ENCODE measurements at places on chromosomes 16 and 17.

GRCh38 chr16:54120846-54121480 is 165.6 kb downstream of the IRX3 start:
- DNase-seq = no peak

GRCh38 chr17:70608193-70608592 is 438.9 kb downstream of the KCNJ2 start:
- no peak for DNase-seq

- no peak for DNase-seq
These were observed 761 bp upstream of the MATCAP1 start for GRCh38 chr16:67184453-67184994.

- no peak for DNase-seq
These were observed 22.5 kb downstream of the ATPAF2 start for GRCh38 chr17:18016426-18016825.

GRCh38 chr16:54143934-54144571 is 142.5 kb downstream of the IRX3 start:
- no peak for DNase-seq

DNA sequence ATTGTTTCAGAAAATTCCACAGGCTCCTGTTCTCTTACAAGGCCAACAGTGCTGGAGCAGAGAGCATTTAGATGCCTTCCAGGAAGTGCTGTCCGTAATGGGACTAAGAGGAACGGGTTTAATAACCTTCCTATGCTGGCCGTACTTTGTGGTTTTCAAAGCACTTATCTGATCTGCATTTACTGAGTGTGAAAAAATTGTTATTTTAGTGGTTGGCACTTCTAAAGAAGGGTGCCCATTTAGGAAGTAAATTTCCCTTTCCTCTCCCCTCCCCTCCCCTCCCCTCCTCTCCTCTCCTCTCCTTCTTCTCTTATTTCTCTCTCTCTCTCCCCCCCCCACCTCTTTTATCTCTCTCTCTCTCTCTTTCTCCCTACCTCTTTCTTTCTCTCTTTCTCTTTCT is 72.0 kb upstream of the DNAJA2 start:
- DNase-seq = no peak

- DNase-seq = no peak
These were observed 11.9 kb downstream of the TVP23A start for GRCh38 chr16:10806698-10807097.

- no peak for DNase-seq
These were observed 19.0 kb downstream of the SOX8 start for GRCh38 chr16:1000608-1001007.

DNA sequence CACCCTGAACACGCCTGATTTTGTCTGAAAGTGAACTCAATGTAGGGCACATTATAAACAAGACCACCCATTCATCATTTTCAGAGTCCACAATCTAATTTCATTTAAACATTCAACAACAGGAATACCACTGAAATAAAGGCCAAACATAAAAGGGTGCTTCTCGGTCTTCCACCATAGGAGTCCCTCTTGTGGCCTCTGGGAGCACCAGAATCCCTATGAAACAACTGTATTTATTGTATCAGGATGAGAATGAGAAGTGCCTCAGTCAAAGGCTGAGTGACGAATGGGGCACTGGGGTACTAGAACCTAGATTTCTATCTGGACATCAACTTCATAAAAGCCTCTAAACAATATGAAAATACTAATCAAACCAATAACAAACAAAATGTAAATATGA is 40.4 kb downstream of the NXPH3 start:
- no peak for DNase-seq

DNA sequence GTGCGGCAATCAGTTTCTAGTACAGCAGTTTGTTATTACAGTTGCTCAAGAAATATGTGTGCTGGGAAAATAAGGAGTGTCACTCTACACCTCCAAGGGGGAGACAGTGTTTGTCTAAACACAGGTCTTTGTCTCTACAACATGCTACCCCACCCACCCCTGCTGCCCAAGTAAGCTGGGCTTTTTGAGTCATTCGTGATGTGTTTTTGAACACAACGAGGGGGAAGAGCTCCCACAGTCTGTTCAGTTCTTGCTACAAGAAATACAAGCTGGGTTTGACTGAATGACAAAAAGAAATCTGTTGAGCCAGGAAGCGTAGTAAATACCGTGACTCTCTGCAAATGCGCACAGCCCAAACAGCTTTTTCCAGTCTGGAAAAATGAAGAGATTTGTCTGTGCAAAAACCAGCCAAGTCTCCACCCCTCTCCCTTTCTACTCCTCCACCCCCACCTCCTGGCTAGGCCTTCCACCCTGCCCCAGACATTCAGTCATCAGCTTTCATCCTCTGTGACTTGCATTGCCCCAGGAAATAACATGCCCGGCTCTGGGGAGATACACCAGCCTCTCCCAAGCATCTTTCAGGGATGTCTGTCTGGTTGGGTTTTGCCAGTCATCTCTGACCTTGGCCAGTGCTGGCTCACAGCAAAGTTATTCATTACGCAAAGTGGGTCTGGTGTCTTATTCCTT is 25.7 kb downstream of the CHD9 start:
- peak; percentile 84 for DNase-seq

DNA sequence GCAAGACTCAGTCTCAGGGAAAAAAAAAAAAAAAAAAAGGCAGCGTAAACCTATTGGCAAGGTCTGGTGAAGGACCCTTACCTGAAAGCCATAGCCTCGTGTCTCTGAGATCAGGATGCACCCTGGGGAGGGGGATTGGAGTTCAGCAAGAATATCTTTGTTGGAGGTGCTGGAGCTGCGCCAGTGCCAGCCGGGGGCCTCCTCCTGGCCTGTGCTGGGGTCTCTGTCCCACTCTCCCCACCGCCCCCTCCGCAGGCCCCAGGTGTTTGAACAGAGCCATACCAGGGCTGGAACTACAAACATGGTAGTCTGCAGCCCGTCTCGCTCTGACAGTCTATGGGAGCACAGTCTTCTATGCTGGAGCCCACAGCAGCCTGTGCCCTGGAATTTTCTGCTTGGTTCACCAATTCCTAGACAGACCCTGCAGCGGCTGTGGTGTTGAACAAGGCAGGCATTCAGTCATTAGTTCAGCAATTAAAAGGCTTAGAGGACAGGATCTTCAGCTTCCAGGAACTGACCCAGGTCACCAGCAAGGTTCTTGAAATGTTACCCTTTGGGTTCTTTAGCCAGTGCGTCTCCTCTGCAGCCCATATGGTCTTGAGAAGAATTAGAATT is 42.2 kb upstream of the KIFC3 start:
- no peak for DNase-seq

- no peak for DNase-seq
These were observed 725 bp upstream of the CASC3 start for GRCh38 chr17:40139566-40140058.

DNA sequence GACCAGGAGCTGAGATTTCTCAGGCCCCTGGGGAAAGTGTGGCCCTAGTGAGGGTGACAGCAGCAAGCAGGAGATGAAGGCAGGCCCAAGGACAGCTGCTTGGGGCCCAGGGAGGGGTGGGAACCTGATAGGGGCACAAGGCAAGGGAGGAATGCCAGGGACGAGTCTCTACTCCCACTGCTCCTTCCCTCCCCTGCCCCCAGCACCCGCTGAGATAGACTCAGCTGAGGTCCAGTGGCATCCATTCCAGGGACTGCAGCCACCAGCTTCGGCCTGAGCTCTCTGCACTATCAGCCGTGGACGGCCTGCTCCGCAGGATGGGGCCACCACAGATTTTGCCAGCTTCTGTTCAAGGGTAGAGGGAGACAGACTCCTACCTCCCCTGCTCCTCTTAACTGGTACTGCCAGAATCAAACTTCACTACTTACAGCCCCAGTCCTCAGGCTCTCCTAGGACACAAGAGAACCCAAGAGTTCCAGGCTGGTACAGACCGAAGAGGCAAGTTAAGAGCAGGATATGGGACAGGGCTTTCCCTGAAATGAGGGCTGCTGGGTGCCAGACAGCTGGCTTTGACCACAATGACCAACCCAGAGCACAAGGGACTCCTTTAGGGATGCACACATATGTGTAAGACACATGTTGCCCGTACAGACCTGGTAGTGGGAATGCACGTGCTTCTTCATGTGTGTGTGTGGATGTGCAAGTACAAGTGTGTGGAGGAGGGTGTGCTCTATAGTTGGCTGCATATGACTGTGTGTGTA is 5.5 kb downstream of the CACNB1 start:
- no peak for DNase-seq

GRCh38 chr17:32976131-32976530 is 15.5 kb upstream of the SPACA3 start:
- no peak for DNase-seq

DNA sequence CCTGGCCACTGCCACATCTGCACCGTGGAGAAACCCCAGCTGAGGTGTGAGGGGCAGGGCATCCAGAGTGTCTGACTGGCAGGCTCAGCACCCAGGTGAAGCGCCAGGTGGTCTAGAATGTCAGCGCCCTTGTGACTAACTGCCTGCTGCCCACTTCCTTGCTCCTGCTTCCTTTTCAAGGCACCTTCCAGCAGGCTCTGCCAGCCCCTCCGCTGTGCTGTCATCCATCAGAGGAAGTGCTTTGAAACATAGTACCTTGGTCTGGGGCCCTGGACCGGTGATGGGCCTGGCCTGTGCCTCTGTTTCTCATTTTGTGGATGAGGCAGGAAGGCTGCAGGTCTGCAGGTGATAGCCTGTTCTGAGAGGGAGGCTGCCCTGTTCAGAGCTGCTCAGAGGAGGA is 5.5 kb downstream of the SPNS2 start:
- DNase-seq = no peak

GRCh38 chr17:28008513-28008912 is 34.0 kb upstream of the NLK start:
- DNase-seq = peak; percentile 45

GRCh38 chr16:28482026-28482425 is 9.8 kb downstream of the CLN3 start:
- DNase-seq = no peak

DNA sequence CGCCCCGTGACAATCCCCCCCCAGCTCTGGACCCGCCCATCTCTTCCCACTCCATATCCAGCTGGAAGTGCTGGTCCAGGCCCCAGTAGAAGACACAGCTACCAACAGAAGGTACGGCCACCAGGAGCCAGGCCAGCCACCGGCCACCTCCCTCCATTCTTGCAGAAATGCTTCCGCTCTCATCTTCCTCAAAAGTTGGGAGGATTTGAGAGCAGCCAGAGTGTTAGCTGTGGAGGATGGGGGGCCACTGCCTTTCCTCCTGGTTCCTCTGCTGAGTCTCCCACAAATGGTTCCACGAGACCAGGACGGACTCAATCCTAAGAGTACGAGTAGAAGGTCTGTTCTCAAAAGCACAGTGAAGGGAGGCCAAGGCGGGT is 78.3 kb downstream of the GAS7 start:
- no peak for DNase-seq

- DNase-seq = no peak
These were observed 1267.4 kb upstream of the GOT2 start for GRCh38 chr16:60001523-60001922.

DNA sequence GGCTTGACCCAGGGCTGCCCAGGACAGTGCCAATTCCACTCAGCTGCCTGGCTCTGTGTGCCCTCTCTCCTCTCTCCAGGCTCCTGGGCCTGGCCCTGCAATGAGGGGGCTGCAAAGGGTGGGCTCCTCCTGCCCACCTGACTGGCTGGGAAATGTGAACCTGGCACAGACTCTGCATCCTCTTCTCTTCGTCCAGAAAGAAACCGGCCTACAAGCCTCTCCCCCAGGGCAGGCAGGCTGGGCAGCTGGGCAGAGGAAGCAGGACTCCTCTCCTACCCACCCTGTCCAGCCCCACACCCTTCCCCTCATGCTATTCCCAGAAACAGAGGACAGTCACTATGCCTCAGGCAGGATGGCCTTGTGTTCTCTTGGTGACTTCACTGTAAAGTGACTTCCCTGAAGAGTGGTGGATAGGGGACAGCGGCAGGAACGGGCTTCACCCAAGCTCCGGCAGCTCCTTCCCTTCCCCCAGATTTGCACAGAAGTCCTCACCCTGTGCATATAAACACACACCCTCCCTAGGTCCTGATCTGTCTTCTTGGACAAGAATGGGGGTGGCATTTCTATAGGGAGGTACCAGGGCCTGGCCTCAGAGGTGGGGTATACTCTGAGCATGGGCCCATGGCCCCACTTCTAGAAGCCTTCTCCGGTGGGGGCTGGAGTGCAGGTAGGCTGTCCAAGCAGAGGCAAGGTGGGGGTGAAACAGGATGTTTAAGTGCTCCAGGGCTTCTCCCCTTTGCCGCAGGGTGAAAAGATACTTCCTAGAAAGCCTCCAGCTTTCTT is 4.9 kb upstream of the STAT5A start:
- DNase-seq = no peak

DNA sequence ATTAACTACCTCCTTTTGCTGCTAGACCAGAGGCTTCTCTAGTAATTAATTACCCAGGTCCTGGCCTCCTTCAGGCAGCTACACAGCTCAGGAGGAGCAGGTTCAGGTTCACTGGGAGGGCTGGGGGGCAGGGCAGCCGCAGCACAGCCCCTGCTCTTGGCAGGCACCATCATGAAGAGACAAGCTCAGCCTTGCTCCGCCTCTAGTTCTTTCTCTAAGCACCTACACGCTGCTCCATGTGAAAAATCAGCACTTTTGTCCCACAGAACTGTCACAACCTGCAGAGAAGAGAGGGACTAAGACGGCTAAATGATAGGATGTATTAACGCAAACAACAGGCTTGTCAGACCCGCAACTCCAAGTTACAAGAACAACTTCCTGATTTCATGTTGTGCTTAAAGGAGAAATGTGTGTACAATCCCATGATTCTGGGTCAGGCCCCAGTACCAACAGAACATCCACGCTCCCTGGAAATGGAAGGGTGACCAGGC is 53.4 kb downstream of the GRB2 start:
- DNase-seq = no peak

- DNase-seq = no peak
These were observed 30.7 kb upstream of the ZNF267 start for GRCh38 chr16:31842864-31843263.

DNA sequence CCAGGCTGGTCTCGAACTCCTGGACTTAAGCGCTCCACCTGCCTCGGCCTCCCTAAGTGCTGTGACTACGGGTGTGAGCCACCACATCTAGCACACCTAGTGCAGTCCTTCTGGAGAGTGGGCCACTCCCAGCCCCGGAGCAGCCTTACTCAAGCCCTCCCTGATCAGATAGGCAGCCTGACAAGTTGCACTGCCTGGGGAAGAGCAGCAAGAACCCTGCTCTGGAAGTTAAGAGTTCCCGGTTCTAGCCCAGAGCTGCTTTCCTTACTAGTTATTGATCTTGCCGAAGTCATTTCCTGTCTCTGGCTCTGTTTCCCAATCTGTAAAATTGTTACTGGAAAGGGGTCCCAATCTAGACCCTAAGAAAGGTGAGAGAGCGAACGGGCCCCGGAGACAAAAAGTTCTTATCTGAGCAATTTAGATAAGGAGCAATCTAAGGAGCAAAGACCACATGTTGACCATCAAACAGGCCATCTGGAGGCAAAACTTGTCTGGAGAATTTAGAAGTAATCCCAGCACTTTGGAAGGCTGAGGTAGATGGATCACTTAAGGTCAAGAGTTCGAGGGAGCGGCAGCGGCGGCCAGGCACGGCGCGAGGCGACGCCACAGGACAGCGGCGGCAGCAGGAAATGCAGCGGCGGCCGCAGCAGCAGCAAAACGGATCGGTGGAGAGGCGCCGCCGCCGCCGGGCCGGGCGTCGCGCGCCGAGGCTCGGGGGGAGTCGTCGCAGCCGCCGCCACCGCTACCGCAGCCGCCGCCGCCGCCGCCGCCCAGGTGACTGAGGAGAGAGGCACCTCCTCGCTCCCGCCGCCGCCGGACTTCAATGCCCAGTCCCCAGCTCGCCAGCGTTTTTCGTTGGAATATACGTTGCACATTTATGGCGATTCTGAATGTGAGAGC is 4.3 kb upstream of the NAGLU start:
- DNase-seq = no peak

GRCh38 chr16:28295276-28295675 is 3.0 kb downstream of the SBK1 start:
- DNase-seq = no peak
